ENCODE measurements at places on chromosomes 5 and 9.

GRCh38 chr9:107284636-107285035, 1.6 kb downstream of the RAD23B start:
- no peak for DNase-seq

DNA sequence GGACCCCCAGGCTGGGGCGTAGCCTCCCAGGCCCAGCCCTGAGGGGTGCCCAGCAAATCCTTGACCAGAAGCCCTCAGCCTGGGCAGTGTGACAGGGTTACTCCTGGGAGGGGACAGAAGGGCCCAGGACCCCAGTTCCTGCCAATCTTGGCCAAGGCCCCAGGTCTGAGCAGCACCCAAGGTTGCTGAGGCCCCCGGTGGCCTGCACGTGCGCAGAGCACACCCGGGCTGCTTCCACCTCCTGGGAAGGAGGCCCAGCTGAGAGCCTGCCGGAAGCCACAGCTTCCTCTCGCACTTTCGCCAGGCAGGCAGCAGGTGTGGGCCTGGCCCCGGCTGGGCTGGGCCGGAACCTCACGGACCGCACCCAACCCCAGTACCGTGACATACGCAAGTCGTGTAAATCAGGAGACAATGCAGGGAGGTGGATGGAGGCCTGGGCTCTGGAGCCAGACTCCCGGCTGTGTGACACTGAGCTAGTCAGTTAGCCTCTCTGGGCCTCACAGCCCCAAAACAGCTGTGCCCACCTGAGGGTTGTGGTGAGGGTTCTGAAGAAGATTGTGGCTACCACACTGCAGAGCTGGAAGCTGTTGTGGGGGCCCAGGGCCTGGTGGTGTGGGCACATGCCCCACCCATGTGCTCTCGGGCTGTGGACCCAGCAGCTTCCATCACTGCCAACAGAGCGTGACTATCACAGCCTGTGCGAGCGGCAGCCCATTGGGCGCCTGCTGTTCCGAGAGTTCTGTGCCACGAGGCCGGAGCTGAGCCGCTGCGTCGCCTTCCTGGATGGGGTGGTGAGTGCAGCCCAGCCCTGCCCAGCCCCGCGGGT, 5.1 kb downstream of the GRK6 start:
- peak; percentile 77 for DNase-seq

- DNase-seq: no peak
Observed at GRCh38 chr9:108672475-108673190, 183.2 kb downstream of the ACTL7B start.

- no peak for DNase-seq
Observed at GRCh38 chr5:139131921-139132432, 66.2 kb downstream of the SIL1 start.

- DNase-seq: no peak
Observed at GRCh38 chr5:141785711-141786110, 92.5 kb downstream of the PCDH1 start.

GRCh38 chr5:36305571-36306326, 4.0 kb upstream of the RANBP3L start:
- no peak for DNase-seq

DNA sequence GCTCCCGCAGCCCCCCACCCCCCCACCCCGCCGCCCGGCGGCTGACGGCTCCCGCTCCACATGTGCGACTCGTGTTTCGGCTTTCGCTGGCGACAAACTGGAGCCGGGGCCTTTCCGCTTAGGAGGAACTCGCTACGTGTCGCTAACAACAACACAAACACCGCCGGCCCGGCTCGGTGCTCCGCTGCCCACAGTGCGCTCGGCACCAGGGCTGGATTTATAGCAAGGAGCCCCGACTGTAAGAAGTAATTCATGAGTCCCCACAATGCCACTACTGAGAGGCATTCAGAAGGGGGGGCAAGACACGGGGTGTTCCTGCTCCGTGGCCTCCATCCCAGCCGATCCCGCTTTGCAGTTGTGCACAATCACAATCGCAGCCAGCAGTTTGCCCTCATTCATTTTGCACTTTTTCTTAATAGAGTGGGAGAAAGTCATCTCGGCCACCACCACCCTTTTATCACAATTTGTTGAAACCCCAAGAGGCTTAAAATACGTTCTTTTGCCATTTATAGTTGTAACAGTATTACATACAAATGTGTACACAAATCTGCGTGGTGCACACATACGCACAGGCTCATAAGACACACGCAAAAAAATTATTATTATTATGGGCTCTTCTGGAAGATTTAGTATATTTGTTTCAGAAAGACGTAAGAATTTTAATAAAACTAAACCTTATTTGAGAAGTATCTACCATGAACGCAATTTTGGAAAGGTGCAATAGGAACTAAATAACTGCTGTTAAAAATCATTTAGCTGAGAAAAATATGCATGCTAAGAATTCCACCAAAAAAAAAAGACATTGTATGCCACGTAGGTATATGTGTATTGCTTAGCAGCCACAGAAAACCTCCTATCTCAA, 48.1 kb downstream of the EBF1 start:
- DNase-seq: peak; percentile 9

Data from naive thymus-derived CD4-positive, alpha-beta T cell (primary cell).